ENCODE measurements at places on chromosomes 12 and 14.

DNA sequence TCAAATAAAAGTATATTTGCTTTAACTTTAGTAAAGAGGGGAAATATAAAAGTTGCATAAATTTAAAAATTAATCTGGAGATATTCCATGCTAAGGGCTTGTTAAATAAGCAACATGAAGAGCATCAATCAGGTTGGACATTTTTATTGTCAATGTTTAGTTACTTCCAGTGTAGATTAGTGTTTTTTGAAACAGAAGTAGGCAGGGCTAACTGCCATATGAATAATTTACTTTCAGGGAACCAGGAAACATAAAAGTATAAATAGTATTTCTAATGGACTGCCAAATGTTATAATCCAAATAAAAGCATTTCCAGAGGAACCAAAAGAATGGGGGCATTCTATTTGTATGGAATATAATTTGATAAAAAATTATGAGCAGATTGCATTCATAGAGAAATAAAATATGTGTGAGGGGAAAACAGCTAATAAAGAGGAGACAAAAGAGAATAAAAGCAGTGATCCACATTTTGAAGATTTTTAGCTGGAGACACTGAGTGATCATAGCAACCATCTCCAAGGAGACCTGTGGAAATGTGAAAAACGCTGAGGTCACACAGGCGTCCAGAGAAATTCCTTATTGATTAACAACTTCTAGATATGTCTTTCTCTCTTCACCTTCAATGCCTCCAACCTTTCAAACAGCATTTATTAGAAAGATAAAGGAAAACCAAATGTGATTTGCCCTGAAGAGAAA is 70.8 kb downstream of the SRGAP1 start:
- DNase-seq = no peak

DNA sequence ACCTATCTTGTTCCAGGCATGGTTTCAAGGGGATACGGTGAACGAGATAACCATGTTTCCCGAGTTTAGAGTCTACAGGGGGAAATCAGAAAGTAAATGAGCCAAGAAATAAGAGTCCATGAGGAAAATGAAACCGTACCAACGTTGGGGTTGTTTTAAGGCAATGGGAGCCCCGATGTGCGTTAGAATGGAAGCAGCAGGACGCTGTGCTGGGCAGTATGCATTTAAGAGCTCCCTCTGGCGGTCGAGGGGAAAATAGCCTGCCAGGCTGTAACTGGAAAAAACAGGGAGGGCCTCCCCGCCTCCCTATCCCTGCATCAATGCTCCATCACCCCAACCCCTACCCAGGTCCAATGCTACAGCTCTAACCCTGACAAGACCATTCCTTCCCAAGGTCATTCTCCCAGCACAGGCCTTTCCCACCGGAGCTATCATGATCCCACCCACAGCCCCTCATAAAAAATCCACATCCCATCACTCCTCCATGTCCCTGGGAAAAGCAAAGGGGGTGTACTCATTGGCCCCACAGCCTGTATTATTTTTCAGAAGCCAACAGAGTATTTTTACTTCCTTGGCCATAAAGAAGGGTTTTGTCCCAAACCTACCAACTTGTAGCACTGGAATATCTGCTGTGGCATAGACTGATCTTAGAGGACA is 226.3 kb upstream of the NOS1 start:
- DNase-seq = peak; percentile 30

DNA sequence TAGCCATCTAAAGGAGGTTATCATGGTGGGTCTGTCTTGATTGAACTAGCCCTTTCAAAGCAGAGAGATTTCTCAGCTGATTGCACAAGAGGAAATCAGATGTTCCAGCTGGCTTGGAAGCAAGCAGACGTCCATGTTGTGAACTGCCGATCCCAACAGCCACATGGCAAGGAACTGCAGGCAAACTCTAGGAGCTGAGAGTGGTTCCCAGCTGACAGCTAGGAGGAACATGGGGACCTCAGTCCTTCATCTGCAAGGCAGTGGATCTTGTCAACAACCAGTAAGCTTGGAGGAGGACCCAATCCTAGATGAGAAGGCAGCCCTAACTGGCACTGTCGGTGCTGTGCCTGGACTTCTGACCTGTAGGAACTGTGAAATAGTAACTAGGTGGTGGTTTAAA is 7.7 kb downstream of the ACVR1B start:
- no peak for DNase-seq

GRCh38 chr14:98599082-98599481 is 672.9 kb downstream of the BCL11B start:
- DNase-seq = no peak

DNA sequence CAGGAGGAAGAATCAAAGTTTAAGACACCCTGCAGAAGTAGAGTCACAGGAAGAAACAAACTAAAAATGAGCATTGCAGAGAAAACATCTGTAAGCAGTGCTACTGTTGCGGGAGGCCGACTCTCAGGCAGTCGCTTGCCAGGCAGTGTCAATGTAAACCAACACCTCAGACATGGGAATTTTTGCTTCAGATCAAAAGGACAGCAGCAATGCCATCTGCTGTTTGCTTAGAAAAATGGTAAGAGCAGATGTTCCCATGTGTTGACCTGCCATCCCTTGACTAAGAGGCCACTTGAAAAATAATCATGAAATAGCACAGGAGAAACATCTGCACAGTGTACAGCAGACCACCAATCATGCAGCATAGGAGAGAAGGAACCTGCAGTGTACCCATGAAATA is 196.6 kb downstream of the SLC25A21 start:
- no peak for DNase-seq

DNA sequence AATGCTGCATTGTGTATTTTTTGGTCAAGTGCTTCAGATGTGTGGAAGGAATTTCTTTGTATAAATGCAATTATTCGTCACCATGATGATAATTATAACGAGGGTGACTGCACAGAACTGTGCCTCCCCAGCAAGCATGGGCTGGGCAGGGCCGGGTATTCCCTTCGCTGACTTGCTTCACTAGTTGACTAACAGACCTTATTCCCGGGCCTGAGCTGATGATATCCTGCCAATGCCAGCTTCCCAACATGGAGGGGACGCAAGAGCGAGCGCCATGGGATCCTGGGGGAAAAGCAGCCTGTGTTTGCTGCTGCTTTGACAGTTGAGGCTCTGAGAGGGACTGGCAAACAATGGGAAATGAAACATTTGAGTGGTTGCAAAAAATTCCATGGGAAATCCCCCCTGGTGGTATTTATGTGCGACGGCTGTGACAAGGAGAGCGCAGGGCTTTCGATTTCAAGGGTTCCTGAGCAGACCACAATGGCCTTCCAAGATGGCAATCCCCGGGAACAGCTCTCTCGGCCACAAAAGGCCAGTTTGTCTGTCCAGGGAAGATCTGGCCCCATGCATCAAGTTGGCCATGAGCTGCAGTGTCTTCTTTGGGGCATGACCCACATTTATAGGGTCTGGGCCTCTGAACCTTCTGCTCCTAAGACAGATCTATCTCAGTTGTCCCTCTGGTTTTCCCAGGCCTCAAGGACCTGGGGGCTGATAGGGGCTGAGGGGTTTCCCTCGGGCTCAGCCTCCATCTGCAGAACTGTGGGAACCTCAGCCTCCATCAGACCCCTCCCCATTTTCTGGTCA is 21.9 kb upstream of the MAP1LC3B2 start:
- DNase-seq = no peak

GRCh38 chr12:94415066-94415465 is 44.6 kb downstream of the CEP83 start:
- no peak for DNase-seq

DNA sequence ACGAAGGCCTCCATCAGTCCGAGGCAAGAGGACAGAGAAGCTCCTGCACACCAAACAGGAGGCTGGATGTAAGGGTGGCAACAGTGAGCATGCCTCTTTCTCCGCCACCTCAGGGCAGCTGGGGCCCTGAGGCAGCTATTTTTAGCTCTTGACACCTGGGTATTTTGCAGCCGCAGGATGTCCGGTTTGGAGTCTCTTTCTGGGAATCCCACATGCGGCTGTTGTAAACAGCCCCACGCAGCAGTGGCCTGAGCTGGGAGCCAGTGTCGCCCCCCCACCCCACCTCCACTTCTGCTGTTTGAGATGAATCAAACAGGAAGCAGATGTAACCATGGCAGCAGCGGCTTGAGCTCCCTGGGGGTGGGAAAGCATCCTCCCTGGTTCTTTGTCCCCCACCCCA is 11.7 kb downstream of the HDAC7 start:
- DNase-seq = peak; percentile 92

- no peak for DNase-seq
Measured at GRCh38 chr12:119227292-119227691, 48.6 kb downstream of the HSPB8 start.

- DNase-seq = no peak
Measured at GRCh38 chr14:31692376-31692781, 131.2 kb downstream of the NUBPL start.

- DNase-seq = no peak
Measured at GRCh38 chr12:67107751-67108269, 161.3 kb upstream of the CAND1 start.

GRCh38 chr12:121364683-121365121 is 12.5 kb upstream of the ANAPC5 start:
- no peak for DNase-seq

GRCh38 chr12:124004233-124004875 is 31.3 kb downstream of the ZNF664 start:
- no peak for DNase-seq

DNA sequence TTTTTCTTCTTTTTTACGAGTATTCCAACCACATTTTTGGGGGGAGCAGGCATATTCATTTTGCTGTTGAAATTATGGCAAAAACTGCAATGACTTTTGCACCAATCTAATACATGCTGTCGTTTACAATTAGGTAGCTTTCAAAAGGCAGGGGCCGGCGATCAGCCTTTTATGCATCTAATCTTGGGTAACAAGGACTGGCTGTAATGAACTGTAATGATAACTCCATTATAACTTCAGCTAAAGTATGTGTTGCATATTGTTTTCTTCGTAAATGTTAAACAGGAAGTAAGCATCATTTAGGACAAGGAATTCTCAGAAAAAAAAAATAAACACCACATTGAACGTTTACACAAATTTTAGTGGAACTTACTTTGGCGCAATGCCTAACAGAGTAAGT is 30.3 kb upstream of the KLRF1 start:
- DNase-seq = no peak

GRCh38 chr12:22256041-22256441 is 78.5 kb downstream of the ST8SIA1 start:
- DNase-seq = no peak

GRCh38 chr14:75234173-75235115 is 44.2 kb upstream of the FOS start:
- DNase-seq = no peak

DNA sequence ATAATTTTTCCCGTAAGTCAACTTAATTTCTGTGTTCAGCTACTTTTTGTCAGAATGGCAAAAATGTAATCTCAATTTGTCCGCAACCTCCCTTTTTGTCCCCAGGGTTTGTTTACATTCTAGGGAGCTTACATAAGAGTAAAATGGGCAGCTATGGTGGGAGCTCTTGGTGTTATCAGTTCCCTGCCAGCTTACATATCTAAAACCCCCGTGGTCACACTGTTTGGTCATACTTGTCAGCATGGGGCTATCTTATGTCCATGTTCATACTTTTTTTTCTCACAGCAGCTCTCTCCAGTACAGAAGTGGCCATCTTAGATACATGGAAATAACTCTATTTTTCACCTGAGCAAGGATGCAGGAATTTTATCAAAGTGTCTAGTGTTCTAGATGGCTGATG is 16.7 kb downstream of the SLCO1C1 start:
- no peak for DNase-seq

- peak; percentile 3 for DNase-seq
Measured at GRCh38 chr12:109763201-109763841, 49.7 kb downstream of the FAM222A start.

DNA sequence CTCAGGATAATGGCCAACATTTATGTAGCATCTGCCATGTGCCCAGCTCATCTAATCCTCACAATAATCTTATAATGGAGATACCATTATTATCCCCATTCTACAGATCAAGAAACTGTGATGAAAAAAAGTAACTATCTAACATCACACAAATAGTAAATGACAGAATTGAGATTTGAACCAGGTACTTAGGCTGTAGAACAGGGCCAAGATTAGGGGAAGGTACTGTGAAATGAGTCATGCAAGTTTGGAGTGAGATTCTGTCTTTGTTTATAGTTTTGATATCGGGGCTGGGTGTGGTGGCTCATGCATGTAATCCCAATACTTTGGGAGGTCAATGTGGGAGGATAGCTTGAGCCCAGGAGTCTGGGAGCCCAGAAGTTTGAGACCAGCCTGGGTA is 1.3 kb upstream of the GNPTAB start:
- DNase-seq = no peak

DNA sequence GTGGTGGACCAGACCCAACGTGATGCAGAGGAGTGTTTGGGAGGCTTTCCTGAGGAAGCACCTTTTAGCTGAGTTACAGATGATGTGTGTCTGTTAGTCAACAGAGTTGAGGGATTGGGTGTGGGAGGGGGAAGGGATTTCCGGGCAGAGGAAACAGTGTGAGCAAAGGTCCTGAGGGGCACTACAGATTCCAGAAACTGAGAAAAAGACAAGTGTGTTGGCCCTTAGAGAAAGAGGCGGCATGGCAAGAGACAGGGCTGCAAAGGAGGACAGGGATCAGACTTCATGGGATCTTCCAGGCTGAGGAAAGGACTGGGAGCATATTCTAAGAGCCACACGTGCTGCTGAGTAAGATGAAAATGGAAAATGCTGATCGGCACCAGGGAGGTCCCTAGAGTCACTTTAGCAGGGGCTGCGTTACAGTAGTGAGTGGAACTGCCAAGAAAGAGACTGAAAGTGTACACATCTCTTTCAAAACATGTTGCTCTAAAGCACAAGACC is 9.4 kb upstream of the RPS6KL1 start:
- DNase-seq = no peak

DNA sequence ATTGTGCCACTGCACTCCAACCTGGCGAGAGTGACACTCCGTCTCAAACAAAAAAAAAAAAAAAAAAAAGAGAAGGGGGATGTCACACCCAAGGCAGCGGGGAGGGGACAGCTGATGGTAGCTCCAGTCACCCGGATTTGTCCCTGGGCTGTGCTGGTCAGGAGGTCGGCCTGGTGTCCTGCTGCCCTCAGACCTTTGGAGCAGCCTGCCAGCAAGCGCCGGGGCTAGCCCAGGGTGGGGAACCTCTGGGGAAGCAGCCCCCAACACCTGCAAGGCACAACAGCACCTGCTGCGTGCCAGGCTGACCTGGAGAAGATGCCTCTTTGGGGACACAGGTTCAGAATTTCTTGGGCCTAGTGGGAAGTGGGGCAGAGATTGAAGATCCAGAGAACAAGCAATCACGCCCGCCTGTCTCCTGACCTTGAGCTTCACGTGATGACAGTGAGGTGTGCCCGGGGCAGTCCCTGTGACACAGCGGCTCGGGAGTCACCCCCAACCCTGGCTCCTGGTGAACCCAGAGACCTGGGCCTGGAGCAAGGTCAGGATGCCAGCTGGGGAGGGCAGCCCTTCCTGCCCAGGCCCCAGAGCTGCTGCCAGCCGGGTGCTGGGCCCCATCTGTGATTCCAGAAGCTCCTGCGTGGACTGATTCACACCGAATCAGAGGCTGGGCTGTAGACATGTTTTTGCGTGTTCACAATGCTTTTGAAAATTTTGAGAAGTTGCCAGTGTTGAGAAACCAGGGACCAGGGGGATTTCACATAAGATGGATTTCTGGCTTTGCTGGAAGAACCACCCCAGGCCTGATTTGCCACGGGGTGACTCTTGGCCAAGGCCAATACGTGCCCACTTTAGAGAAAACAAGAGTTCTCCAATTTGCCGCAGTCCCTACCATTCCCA is 66.4 kb downstream of the RFLNA start:
- DNase-seq = no peak
